ENCODE measurements at places on chromosomes 4 and X.
A peak's percentile ranks its signal among the peaks of the same experiment; 100 is the strongest.

DNA sequence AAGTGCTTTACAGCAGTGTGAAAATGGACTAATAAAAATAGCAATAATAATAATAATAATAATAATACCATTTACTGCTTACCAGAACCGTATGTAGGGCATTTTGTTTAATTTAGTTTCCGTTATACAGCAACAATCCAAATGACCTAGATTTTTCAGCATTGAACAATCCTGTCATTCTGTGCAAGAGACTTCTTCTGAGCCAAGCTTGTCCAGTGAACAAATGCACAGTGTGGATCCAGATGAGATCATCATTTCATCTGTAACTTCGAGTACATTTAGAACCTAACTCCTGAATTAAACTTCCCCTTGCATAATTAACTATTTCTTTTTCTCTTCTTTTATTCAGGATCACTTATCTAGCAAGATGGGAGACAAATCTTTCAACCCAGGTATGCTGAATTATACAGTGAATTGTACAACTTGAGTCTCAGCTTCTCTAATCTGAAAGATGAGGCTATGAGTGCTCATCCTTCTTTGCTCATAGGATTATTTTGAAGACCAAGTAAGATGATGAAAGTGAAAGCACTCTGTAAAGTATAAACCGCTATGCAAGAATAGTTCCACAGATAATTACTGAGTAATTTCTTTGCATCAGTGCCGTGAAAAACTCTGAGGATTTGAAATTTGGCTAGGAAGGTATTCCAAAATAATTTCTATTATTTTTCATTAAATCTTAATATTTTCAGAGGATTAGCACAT, 6.6 kb downstream of the CLNK start:
- DNase-seq: no peak

- DNase-seq: no peak
Measured at GRCh38 chrX:68892134-68892533, 63.3 kb downstream of the EFNB1 start.

GRCh38 chrX:69307756-69308155, 142.5 kb upstream of the PJA1 start:
- no peak for DNase-seq

DNA sequence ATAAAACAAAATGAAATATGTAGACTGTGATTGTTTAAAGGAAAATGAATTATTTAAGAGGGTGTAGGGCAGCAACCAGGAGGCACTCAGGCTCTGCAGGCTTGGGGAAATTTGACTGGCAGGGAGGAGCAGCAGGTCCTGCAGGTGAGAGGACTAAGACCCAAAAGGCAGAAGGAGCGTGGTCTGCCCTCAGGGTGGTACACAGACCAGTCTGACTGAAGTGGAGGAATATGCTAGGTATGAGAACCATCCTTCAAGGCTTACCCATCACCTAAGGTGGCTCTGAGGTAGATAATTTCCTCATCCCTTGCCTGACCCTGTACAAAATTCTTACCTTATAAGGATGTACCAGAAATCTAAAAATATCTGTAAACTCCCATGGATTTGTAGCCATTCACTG, 261.3 kb upstream of the RASGEF1B start:
- DNase-seq: no peak

GRCh38 chrX:7205037-7205577, 57.2 kb upstream of the PUDP start:
- DNase-seq: no peak

DNA sequence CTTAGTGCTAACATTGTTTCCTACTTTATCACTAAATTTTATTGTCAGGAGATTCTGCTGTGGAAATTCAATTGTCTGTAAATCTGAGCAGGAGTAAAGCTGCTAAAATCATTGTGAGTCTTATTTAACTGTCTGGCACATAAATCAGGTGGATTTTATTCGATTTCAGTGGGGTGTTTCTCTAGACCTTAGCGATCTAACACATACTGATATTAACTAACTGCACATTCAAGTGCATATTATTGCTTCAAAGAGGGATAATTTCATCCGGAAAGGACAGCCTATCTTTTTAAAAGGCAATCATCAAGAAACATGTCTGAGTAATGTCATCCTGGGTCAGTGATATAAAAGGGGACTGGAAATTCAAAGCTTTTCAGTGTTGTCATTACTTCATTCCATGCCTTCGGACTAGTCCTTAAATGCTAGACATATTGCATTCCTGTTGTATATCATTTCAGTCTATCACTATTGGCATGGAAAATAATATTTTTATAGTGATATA, 388.7 kb downstream of the PCDH10 start:
- DNase-seq: no peak

DNA sequence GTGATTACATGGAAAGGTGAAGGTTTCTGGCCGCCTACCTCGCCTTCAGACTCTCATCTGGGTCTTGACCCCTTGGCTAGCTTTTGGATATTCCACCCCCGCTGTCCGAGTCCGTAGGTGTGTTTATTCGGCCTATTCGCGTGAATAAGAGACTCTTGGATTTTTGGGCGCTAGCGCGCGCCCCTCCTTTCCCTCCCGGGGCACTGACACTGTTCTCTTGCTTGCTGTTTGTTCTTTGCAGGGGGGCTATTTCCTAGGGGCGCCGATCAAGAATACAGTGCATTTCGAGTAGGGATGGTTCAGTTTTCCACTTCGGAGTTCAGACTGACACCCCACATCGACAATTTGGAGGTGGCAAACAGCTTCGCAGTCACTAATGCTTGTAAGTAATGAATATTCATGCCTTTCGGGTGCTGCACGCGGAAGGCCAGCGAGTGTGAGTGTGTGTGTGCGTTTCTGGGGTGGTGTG, 932 bp downstream of the GRIA2 start:
- DNase-seq: no peak

DNA sequence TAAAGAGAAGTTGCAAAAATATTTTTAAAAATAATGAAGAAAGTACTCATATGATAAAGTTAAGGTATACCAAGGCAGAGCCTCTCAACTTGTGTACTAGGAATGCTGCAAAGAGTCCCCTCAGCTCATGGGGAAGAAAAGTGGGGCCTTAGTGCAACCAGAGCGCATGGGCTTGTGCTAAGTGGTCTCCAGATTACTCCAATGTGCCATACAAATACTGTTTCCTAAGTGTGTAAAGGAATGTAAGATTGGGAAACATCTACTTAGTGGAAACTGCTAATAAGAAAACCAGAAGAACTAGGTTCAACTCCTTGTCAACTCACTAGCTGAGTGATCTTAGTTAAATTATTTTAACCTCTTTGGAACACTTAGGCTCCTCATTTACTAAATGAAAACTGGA, 39.1 kb downstream of the NAF1 start:
- no peak for DNase-seq

DNA sequence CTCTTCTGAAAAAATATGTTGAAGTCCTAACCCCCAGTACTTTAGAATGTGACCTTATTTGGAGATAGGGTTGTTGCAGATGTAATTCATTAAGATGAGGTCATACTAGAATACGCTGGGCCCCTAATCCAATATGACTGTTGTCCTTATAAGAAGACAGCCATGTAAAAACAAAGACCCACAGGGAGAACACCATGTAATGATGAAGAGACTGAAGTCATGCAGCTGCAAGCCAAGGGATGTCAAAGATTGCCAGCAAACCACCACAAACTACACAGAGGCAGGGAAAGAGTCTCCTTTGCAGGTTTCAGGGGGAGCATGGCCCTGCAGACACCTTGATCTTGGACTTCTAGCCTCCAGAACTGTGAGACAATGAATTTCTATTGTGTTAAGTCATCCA, 37.4 kb downstream of the CXorf58 start:
- no peak for DNase-seq

GRCh38 chrX:14356401-14356800, 172.9 kb upstream of the GLRA2 start:
- DNase-seq: no peak

DNA sequence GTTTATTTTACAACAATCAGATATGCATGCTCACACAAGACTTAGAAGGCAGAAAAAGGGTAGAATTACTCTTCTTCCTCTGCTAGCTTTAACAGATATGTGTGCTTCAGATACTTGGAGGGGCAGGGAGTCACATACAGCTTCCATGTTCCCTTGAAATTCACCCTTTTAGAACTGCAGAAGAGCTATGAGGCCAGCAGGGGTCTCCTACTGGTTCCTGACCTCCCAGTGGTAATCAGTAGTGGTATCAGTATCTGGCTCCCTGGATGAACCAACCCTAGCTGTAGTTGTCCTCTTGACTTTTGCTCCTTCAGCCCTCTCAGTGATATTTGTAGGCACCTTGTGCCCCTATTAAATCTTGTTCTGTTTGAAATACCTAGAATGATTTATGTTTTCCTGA, 81.5 kb downstream of the RCHY1 start:
- peak; percentile 13 for DNase-seq

DNA sequence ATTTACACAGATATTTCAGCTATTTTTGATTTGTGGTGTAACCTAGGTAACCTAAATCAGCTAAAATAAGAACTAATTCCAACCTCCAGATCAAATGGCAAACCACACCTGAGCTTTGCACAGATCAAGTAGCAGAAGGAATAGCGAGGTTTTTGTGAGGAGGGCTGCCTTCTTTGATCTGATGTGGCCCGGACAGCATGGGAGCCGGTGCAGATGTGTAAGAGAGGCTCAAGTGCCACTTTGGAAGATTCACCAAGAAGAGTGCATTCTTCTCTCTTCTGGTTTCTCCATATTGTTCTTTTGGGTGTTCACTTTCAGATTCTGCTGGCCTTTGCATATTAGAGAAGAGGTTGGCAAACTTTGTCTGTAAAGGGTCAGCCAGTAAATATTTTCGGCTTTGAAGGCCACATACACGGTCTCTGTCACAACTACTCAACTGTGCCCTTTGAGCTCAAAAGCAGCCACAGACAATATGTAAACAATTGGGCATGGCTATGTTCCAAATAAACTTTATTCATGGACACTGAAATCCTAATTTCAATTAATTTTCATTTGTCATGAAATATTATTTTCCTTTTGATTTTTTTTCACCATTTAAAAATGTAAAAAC, 78.9 kb upstream of the FAM9C start:
- DNase-seq: no peak

DNA sequence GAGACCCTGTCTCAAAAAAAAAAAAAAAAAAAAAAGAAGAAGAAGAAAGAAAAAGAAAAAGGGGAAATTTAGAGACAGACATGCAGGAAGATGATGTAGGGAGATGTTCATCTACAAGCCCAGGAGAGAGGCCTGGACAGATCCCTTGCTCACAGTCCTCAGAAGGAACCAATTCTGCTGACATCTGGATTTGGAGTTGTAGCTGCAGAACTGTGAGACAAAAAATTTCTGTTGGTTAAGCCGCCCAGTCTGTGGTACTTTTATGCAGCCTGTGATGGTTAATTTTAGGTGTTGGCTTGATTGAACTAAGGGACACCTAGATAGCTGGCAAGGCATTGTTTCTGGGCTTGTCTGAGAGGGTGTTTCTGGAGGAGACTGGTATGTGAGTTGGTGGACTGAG, 10.1 kb upstream of the STIM2 start:
- DNase-seq: no peak

All from MM.1S (cell line).